ENCODE measurements at places on chromosomes 5 and 9. TPM values are rescaled to one million over a fixed set of nuclear protein-coding genes. Genes with fewer than 3 reads are reported as not detected.

The LHFPL2 gene
- 48.8 TPM for total RNA-seq

GRCh38 chr9:127858041-127858512, 3.6 kb upstream of the ENG start:
- DNase-seq, result peak; percentile 66

- no peak for DNase-seq
These were observed 124.5 kb downstream of the BARX1 start for GRCh38 chr9:93830606-93831005.

GRCh38 chr9:92722386-92723298, 42.0 kb downstream of the BICD2 start:
- no peak for DNase-seq

DNA sequence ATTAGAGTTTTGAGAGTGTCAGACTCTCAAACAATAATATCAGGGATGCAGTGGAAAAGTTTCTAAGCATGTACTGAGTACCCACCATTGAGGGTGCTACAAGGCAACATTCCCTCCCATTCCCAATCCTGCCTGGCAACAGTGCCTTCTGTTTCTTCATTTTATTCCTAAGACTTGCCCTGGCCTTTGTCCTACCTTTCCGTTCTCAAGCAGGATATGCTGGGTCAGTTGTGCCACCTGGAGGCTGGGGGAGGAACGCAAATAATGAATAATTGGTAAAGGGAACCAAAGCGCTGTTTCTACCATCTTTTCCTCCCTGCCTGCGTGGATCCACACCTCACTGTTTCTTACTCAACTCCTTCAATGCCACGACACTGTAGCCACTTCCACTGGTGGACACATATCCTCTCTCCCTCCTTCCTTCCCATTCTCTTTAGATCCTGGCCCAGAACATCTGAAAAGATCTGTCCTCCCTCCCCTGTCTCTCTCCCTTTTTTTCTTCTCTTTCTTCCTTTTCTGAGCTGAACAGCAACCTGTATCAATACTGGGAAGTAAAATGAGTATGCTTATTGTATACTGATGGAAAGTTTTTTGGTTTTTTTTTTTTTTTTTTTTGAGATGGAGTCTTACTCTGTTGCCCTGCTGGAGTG, 149.5 kb downstream of the C9orf152 start:
- peak; percentile 77 for DNase-seq

GRCh38 chr9:136090768-136091581, 4.1 kb downstream of the NACC2 start:
- DNase-seq, result no peak
